ENCODE measurements at places on chromosomes 3 and 15. TPM values are rescaled to one million over a fixed set of nuclear protein-coding genes. Genes with fewer than 3 reads are reported as not detected.

Gene IGSF10
- 5.6 TPM for total RNA-seq

Gene CCDC33
- total RNA-seq = 18.5 TPM

Gene PPP1R14D
- total RNA-seq = 0.43 TPM

Gene CRABP1
- total RNA-seq = 0.74 TPM

Gene ITGA11
- total RNA-seq = 4.3 TPM

- no peaks in the 10 kb centered on the region for H3K4me1 ChIP-seq
- no peak overlapping the region for H3K27ac ChIP-seq
- H3K4me3 ChIP-seq = no peak overlapping the region
- no peaks in the 10 kb centered on the region for H3K36me3 ChIP-seq
- H3K27me3 ChIP-seq = no peaks in the 10 kb centered on the region
Measured at GRCh38 chr3:97138914-97139541, 324.6 kb downstream of the EPHA6 start.

- peak overlapping the region; percentile 57 for H3K4me3 ChIP-seq
- H3K27ac ChIP-seq = peak overlapping the region; percentile 51
- no peaks in the 10 kb centered on the region for H3K36me3 ChIP-seq
- DNase-seq = peak; percentile 63
- H3K27me3 ChIP-seq = no peaks in the 10 kb centered on the region
- H3K4me1 ChIP-seq = peaks cover 7% of the 10 kb centered on the region
Measured at GRCh38 chr3:51955893-51956770, 951 bp downstream of the GPR62 start.

GRCh38 chr15:29278436-29279105 is 8.9 kb upstream of the NSMCE3 start:
- no peak for DNase-seq
- H3K4me3 ChIP-seq = no peak overlapping the region
- no peaks in the 10 kb centered on the region for H3K4me1 ChIP-seq
- no peaks in the 10 kb centered on the region for H3K27me3 ChIP-seq
- H3K36me3 ChIP-seq = no peaks in the 10 kb centered on the region

All from testis (tissue), 5 donors.